ENCODE measurements at places on chromosomes 2 and 18.

DNA sequence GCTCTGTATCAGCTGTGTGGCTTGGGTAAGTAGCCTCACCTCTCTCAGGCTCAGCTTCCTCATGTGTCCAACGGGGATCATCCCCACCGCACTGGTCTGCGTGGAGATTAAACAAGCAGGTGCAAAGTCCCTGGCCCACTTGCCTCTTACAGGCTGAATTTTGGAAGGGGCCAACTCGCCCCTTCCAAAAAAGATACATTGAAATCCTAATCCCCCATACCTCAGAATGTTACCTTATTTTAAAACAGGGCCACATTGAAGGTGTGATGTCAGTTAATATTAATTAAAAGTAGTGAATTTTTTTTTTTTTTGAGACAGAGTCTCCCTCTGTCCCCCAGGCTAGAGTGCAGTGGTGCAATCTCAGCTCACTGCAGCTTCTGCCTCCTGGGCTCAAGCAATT, 34.8 kb downstream of the TBC1D8 start:
- no peak for DNase-seq

DNA sequence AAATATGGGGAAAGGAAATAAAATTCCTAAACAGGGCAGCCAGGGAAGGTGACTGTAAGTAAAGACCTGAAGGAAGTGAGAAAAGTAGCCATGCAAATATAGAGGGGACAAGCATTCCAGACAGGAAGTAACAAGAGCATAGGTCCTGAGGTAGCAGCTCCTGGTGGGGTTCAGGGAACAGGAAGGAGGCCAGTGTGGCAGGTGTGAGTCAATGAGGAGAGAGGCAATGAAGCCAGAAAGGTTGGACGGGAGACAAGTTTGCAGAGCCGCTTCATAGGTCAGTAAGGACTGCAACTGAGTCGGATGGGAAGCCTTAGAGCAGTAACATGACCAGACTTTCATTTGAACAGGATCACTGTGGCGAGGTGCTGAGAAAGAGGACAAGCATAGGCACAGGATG, 150.9 kb downstream of the METTL4 start:
- DNase-seq, result no peak

GRCh38 chr2:217096474-217097225, 236.8 kb upstream of the TNP1 start:
- no peak for DNase-seq

DNA sequence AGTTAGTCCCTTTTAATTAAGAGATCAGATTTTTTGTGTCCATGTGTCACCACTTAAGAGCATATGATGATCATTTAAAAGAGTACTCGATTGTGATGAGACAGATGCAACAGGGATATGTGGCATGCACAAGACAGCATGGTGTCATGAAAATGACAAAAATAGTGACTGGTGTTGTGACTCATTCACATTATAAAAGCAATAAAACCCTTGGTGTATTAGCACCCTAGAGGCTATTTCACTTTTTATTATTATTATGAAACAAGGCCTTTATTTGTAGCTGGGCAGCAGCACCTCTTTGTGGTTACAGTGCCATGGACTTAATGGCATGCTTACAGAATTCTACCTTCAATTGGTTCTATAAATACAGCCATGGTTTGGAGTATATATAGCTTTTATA, 1296.0 kb upstream of the ZEB2 start:
- DNase-seq, result no peak

DNA sequence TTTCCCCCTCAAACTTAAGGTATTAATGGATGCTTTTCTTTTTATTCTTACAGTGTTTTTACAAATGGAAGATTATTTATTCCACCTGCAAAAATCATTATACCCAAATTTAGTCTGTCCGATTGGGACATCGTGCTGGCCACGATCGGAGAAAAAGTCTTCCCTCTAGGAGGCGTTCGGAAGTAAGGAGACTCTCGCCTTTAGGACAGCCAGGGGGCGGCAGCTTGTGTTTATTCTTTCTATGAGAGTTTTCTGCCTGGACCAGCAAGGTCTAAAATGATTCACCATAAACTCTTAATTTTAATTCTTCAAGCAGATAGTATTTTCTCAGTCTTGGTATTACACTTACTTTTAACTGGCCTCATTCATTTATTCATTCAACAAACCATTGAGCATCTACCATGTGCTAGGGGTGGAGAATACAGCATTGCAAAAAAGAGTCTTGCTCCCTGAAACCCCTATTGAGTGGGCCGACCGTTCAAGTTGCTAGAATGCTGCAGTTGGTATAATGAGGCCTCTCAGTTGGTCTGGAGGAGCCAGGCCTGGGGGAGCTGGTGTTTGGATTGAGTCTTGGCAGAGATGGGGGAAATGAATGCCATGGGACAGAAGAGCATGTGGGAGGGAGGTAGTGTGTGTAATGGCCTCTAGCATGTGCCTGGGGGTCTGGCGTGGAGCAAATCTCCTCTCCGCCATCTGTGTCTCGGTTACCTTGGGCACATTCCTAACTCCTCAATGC, 38.7 kb downstream of the DCDC2C start:
- no peak for DNase-seq

DNA sequence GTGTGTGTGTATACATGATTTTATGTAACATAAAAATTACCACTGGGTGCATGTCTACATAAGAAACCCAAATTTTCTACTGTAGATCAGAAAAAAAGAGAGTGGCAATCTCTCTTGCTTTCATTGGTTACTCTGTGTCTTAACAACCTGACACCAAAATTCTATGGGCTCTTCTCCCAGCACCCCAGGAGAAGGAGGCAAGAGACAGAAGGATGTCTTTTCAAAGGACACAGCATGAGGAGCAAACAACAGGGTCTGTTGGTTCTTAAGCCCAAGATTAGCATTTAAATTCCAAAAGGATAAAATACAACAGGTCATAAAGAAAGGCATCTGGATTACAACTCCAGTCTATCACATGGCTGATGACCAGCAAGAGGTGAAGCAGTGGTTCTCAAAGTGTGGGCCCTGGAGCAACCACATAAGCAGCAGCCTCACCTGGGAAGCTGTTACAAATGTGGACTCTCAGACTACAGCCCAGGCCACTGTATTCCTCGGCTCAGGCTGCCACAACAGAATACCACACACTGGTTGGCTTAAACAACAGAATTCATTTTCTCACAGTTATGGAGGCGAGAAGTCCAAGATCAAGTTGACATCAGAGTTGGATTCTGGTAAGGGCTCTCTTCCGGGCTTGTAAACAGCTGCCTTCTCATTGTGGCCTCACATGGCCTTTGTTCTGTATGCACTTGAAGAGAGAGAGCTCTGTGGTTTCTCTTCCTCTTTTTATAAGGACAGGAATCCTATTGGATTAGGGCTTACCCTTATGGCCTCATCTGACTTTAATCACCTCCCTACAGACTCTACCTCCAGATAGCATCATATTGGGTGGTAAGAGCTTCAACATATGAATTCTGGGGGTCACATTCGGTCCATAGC, 79.8 kb upstream of the RNF152 start:
- DNase-seq, result no peak

- DNase-seq, result no peak
These were observed 71.1 kb upstream of the HK2 start for GRCh38 chr2:74762789-74763188.

DNA sequence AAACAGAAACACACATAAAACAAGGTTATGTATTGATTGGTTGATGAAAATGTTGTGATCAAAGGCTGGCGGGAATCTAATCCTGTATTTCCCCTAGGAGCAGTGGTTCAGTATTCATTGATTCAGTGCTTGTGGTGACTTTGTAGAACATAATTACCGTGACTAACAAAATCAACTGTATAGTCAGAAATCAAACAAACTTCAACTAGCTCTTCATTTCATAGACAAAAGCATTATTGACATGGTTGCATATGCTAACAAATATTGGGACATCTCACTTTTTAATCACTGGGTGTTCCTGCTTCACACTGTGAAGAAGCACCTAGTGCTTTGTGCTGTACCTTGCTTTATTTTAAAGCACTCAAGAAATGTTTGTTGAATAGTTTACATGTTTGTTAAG, 41.4 kb downstream of the USP14 start:
- no peak for DNase-seq

- no peak for DNase-seq
These were observed 262.2 kb upstream of the SKOR2 start for GRCh38 chr18:47513614-47514013.

DNA sequence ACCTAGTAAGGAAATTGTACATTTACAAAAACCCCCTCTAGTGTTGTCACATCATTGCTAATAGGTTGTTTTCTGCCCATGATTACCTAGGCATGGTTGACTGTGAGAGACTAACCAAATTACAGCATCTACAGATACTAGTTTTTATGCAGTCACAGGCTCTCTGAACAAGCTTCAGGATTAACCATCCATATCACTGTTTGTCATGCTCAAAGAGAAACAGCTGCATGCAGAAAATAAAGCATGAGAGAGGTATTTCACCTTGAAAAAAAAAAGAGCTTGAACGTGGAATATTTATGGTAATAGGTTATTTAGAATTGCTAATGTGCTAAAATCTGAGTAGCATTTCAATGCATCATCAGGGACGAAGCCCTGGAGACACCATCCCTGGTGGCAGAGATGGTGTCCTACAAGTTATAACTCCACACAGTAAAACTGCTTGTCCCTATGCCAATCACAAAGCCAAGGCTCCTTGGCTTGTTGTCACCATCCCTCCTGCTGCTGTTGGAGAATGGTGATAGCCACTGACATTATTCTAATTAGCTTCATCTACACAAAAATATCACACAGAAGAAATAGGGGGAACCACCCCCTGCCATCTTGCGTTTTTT, 5.4 kb downstream of the NEB start:
- DNase-seq, result no peak

- DNase-seq, result no peak
These were observed 36.0 kb upstream of the CDC42EP3 start for GRCh38 chr2:37707393-37707792.

DNA sequence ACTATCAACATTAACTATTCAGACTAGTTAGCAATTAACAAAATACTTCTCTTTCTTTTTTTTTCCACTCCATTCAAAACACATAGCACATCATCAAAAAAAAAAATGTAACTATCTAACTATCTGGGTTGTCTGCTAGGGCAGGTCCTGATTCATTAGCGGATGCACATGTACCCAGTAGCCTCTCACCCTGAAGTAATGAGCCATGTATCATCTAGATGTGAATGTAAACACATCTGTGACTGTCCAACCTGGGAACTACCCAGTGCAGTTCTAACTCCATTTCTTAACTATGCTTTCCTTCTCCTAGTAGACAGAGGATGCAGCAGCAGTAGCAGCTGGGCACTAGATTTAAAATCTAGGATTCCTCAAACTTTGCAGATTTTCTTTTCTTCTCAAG, 183.1 kb upstream of the PIK3C3 start:
- no peak for DNase-seq

DNA sequence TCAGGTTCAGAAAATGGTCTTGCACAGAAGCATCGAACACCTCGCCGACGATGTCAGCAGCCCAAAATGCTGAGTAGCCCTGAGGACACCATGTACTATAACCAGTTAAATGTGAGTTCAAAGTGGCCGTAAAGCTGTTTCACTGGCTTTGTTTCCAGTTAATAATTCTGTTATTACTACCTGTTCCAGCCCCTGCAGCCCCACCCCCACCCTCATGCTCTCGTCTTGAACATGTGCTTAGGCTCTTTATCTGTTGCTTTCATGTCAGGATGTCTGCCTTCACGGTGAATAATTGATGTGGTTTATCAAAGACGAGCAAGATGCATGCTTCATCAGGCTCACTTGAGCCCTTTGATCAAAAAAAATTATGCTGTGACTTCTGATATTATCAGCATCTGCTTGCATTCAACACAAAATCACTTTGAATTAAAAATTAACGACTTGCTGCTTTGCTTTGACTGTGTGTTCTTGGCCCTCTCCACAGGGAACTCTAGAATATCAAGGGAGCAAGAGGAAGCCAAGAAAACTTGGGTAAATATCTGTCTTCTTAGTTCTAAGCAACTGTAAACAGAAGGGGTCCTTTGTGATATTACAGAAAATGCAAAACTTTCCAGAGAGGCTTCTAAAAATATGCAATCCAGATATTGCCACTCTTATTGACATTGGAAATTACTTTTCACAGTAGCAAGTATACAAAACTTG, 63.4 kb upstream of the SP5 start:
- no peak for DNase-seq

DNA sequence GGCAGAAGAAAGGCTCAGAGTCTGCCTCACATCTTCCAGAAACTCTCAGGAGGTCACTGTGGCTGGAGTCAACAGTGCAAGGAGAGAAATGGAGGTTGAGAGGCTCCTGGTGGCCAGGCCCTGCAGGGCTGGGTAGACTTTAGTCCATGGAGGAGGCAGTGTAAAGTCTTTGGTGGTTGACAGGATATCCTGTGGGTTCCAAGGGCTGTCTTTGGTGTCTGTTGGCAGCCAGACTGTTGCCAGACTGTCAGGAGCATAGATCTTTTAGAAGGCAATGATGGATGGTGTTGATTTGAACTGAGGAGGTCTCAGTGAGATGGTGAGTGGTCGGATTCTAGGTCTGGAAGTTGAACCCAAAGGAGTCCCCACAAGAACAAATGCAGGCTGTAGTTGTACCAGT, 45.0 kb upstream of the SKOR2 start:
- DNase-seq, result no peak

DNA sequence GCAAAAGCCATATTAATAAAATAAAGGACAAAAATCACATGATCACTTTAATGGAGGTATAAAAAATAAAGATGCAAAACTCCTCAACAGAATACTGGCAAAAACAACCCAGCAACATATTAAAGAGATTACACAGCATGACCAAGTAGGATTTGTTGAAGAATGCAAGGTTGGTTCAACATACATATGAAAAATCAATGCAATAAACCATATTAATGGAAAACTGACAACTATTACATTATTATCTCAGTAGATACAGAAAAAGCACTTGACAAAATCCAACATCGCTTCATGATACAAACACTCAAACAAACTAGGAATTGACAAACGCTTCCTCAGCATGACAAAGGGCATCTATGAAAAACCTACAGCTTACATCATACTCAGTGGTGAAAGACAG, 76.7 kb downstream of the CRACDL start:
- DNase-seq, result no peak

DNA sequence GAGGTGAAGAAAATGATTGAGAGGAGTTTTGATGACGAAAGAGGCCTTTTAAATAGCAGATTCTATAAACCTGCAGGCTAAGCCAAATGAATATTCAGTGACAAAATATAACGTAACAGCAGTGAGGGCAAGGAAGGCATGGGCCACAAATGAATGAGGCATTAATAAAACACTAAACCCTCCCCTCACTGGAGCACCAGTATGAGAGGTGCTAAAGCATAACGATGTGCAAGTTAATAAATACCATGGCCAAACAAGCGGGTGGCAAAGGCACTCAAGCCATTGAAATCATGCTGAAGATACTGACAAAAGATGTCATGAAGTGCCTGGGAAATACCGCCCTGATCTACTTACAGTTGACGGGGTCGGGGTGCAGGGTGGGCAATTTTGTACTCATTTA, 30.2 kb upstream of the LONRF2 start:
- DNase-seq, result no peak

Data from cerebellar nuclear complex (tissue), 1 donor.